ENCODE measurements at places on chromosomes 16 and 17.
A peak's percentile ranks its signal among the peaks of the same experiment; 100 is the strongest.

DNA sequence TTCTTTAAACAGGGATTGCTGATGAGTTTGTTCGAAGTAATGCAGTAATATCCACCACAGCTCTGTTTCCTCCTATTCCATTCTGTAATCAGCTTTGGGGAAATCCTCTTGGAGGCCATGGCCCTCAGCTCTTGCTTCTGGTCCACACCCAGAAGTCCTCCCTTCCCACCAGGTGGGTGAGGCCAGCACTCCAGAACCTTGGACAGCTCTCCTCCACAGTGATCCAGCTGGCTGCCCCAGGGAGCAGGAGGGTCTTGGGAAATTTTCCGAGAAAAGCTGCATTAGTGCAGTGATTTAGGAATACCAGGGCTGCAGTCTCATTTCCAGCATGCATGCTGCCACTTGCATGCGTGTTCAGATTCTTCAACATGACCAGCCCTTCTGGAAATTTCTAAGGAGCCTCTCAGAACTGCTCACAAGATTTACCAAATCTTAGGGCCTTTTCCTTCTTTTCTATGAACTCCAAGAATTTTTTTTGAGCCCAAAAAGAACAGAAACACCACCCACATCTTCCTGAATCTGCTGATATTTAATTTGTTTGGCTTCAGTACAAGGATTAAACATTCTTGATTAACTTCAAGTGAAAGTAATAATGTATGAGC, 4.2 kb downstream of the SMPD3 start:
- DNase-seq: peak; percentile 57

- DNase-seq: no peak
Measured at GRCh38 chr17:229709-230394, 48.4 kb upstream of the DOC2B start.

DNA sequence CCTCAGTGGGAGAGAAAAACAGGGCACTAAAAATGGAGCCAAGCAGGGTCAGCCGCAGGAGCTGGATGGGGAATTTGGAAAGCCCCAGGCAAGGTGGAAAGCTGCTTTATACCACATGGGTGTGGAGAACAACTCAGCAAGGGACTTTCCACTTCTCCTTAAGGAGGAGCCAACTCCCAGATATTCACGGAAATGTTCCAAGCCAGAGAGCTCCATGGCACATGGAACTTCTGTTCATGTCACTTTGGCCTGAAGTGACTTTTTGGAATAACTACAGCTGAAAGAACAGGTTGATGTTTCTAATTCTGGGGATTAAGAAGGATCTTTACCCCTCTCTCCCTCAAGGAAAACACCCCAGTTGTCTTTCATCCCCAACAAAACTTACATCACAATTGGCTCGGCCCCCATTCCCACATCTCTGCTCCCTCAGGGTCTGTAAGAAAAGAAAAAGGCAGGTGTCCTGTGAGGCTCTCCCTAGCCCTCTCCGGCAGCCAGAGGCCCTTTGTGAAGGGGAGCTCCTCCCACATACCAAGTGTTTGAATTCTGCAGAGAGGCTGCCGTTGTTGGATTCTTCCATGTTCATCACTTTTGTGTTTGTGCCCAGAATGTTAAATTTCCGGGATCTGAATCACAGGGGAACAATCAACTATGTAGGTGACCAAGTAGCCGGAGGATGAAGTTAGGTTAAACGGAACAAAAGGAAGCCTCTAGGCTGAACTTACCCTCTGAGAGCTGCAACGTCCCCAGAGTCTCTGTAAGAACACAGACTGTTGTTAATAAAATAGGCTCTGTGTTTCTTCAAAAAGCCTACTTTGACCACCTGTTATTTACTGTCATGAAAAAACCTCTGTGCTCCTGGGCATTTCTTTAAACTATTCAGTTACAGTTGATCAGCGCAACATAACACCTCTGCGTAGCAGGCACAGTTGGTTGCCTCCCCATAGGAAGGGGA, 41.0 kb downstream of the STAT5A start:
- peak; percentile 73 for DNase-seq

GRCh38 chr17:50272711-50273653, 1.3 kb upstream of the TMEM92 start:
- peak; percentile 48 for DNase-seq

DNA sequence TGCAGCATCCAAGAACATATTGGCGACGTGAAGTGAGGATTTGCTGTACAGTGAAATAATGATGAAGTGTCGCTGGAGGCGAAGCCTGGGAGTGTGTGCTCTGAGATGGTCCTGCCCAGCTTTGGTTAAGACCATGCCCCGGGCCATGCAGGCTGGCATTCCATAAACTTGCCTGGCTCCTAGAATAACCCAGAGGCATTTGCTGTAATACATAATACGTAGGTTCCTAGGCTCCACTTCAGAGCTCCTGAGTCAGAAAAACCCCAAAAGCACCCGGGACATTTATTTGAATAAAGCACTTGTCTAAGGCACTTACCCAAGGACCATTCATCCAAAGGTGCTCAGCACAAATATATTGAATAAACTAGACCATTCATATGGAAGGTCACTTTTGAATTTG, 279.3 kb downstream of the ABCC12 start:
- no peak for DNase-seq

GRCh38 chr17:10286324-10286723, 86.5 kb downstream of the MYH13 start:
- DNase-seq: no peak

DNA sequence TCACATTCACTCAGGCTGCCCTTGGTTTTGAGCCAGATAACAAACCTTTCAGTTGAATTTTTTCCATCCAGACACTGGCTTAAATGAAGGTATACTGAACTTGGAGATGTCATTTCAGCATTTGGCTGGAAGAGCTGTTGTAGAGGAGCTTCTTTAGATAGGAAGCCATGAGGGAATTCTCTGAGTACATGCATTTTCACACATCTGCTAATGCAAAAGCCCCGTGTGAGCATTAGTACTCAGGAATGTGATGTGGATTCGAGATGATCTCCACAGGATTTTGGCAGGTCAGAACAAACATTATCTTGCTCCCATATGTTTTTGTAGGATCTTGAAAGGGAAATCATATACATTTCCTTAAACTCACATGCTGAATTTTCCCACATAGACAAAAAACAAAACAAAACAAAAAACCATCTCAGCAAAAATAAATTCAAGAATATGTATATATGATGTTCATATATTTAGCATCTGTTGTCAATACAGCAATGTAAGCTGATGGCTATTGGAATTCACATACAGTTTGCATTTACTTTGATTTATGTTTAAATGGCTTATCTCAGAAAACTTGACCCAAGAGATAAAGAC, 277.2 kb upstream of the TBX2 start:
- DNase-seq: no peak

GRCh38 chr17:81164371-81165245, 699 bp upstream of the PVALEF start:
- DNase-seq: no peak

GRCh38 chr17:27257031-27257357, 36.9 kb upstream of the WSB1 start:
- no peak for DNase-seq

GRCh38 chr17:83083368-83084201, 4.2 kb downstream of the METRNL start:
- DNase-seq: peak; percentile 82
